HT-29 (cell line): ENCODE measurements at places on chromosomes 7 and 10.
A peak's percentile ranks its signal among the peaks of the same experiment; 100 is the strongest.

GRCh38 chr10:43043342-43043772 is 33.5 kb upstream of the RET start:
- DNase-seq: no peak

GRCh38 chr10:49615213-49615612 is 1.4 kb downstream of the CHAT start:
- no peak for DNase-seq

- no peak for DNase-seq
Observed at GRCh38 chr10:60135020-60135419, 228.7 kb upstream of the CCDC6 start.

GRCh38 chr7:66110856-66111255 is 3.8 kb upstream of the CRCP start:
- peak; percentile 40 for DNase-seq

- DNase-seq: no peak
Observed at GRCh38 chr7:132380059-132380458, 196.2 kb downstream of the PLXNA4 start.

- DNase-seq: peak; percentile 93
Observed at GRCh38 chr7:100801833-100802568, 25.3 kb downstream of the EPHB4 start.

DNA sequence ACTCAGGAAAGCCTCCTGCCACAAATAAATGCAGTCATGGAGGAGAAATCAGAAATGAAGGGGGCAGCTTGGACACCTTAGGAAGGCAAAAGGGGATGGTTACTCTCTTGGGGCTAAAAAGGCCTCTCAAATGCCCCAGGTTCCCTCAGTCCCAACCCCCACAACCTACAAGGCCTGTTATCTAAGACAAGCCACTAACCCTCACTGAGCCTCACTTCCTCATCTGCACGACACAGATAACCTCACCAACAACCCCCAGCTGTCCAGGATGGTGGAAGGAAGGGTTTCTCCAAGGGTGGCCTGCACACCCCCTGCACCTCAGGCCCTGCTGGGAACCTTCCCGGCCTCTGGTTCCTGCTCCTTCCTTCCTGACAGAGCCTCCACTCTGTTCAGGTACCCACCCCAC is 29.2 kb downstream of the SORBS1 start:
- no peak for DNase-seq

DNA sequence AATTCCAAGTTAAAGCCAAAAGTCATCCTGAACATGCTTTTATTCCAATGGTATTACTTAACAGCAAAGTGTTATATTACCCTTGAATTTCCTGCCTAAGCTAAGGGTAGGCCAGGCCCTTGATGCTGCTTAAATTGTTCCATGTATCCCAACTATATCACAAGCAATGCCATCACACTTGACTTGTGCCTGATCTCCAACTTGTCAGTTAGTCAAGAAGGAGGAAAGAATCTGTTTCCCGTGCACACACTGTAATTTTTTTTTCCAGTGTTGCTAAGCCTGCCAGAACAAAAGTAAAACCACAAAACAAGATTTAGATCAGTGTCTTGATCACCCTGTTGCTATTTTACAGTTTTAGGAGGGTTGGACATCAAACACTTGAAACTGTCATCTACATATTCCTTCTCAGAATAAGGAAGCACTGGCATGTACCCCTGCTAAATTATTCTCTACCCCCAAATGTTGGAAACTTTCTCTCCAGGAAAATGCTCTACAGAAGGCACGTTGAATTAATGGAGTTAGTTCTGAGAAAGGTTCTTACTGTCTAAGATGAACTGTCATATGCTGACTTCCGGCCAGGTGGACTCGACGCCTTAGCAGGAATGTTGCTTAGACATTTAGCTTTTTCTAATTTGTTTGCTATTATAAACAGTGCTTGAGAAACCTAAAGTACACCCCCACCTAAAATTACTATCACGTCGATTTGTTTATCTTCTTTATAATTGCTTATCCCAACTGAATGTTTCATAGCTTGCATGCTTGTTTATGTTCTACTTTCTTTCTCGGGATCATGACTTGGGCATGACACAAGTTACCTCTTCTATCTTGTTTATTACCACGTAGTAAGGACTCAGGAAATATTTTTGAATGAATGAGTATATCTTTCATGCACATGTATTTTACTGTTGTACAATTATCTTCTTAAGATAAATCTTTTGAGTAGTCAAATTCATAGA is 105.5 kb upstream of the ZNF438 start:
- no peak for DNase-seq

GRCh38 chr7:49771427-49772176 is 1.8 kb upstream of the VWC2 start:
- no peak for DNase-seq

DNA sequence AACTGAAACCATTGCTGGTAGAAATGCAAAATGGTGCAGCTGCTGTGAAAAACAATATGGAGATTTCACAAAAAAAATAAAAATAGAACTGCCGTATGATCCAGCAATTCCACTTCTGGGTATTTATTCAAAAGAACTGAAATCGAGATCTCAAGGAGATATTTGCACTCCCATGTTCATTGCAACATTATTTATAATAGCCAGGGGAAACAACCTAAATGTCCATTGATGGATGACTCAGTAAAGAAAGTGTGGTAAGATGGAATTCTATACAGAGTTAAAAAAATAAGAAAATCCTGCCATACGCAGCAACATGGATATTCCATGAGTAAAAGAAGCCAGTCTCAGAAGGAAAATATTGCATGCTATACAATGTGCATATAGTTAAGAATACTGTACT is 290.6 kb upstream of the GHITM start:
- DNase-seq: no peak

GRCh38 chr10:52410916-52411315 is 96.8 kb downstream of the DKK1 start:
- no peak for DNase-seq

DNA sequence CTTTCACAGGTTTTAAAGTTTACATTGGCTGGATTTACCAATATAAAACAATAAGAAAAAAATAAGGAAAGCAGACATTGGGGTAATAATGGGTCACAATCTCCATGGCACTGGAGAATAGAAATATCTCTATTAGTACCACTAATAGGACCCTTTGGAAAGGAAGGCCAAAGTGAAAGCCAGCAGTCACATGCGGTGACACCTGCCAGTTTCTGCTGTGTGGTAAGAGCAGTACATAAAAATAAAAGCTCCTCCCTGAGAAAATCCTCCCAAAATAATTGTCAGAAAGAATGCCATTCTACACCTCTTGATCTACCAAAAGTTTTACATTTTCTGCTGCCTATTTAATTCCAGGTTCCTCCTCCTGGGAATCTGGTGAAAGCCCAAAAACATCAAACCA is 30.4 kb upstream of the SLC13A1 start:
- DNase-seq: no peak

DNA sequence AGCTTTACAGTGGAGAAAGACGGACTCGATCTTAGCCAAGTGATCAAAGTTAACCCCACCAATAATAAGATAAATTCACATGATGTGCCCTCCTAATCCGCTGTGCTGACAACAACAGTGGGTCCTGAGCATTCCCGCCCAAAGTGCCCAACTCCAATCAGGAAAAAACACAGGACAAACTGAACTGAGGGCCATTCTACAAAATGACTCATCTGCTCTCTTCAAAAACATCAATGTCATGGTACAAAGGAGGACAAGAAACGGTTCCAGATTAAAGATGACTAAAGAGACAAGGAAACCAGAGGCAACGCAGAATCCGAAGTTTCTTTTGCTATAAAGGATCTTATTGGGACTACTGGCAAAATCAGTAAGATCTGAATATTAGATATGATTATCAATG is 79.4 kb downstream of the CTBP2 start:
- DNase-seq: no peak

DNA sequence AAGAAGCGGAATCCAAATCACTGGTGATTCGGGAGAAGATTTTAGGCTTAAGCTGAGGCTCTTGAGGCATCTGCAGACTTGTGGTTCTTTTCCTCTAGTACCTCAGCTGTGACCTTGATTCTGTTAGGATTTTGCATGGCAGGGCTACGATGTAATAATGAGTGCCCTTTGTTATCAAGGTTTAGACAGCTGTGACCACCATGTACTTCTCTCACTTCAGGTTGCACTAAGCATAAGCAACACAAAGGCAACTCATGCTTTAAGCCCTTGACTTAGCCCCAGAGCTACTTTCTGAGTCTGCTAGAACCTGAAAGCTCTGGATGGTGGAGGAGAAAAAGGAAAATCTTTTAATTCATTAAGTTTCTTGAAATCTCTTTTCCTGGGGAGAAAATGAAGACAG is 1052.3 kb upstream of the PHF14 start:
- no peak for DNase-seq

DNA sequence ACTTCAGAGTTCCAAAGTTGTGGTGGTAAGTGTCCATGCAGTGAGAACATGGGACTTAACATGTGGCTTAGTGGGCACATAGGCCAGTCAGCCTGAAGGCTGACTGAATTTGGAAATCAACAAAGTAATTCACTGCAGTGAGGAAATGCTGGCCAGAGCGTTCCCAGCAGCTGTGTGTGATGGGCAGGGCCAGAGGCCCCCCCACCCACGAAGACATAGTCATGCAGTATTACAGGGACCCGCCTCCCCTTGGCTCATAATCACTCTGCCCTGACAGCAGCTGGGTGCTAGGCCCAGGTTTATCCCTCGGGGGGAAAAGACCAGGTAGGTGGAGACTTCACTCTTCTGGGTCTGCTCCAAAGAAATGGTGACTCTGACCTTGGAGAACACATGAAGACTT is 33.7 kb downstream of the HTR5A start:
- DNase-seq: no peak

DNA sequence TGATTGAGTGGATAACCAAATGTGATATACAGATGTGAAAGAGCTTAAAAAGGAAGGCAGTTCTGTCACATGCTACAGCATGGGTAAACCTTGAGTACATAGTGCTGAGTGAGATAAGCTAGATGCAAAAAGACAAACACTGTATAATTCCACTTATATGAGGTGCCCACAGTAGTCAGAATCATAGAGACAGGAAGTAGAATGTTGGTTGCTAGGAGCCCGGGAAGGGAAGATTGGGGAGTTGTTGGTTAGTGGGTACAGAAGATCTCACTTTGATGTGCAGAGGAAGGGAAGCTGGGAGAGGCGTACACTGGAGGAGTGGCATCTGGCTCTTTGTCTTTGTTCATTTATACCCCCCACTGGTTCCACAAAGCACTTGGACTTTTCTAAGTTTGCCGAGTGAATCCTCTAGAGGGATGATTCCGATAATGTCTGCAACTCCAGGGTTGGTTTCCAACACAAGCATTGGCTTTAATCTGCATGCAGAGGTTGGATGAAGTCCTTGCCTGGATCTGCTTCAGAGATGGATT is 39.5 kb downstream of the TSPAN14 start:
- DNase-seq: no peak
